Activated naive CD4-positive, alpha-beta T cell (primary cell): ENCODE measurements at places on chromosomes 11 and 22.

GRCh38 chr11:57345555-57346211, 7.5 kb downstream of the P2RX3 start:
- DNase-seq = peak; percentile 52

DNA sequence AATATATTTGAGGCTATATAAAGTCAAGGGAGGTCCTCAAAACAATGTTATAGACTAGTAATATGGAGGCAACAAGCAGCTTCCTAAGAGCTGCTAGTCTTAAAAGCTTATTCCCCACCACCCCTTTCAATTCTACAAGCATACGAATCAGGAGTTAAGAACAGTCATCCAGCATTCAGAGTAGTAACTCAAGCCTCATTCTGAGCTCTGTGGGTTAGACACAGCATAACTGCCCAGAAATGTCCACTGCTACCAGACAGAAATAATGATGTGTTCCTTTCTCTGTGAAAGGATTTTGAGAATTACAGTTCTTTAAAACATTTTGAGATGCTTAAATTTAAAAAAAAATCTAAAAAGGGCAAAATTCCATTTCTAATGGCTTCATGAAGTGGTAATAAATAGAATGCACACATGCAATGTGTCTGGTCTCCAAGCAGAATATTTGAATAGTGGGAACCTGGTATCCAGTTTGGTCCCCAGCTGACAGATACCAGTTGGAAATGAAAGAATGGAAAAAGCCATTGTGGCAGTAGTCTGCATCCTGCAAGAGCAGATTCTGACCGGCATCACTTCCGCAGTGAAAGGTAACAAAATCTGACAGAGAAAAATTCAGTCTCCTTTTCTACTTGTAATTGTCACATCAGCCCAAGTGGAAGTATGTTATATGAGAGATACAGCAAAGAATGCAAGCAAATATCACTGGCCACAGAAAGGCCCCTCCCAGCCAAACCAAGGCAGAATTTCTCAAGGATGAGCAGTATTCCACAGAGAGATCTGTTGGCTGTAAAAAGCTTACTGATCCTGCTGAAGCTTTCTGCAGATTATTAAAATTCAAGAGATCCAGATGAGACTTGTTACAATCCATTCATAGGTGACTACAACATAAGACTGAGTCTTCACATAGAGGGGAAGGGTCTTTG, 310.8 kb upstream of the PITPNB start:
- no peak for DNase-seq

DNA sequence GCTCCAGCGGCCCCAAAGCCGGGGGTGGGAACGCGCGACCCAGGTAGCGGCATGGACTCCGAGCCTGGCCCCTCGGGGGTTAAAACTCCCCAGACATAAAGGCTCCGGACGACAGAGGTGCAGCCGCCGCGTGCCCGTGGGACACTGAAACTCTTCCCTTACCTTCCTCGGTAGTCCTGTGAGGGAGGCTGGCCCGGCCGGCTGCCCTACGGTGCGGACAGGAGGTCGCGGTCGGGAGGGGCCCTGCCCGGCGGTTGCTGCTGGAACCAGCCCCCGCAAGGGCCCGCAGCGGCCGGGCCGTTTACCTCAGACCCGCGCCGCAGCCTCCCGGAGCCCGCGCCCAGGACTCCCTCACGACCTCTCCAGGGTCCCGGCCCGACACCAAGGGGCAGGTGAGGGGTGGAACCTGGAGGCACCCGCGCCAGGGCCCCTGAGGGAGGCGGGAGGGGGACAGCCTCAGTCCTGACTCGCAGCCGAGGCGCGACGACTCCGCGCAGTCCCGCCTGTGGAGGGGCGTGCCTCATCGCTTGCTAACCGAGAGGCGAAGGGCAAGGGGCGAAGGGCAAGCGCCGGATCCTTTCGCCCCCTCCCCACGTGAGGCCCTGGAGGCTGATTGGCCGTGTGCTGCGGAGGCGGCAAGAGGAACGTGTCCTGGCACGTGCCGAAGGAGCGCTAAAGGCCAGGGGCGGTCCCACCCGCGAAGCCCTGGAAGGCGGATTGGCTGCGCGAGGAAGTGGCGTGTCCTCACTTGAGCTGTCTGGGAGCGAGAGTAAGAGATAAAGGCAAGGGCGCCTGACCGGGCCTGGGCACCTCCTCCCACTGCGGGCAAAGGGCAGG, at the start of gene UPB1:
UPB1 (plus strand) TSS at position 805 of the 837 bp plus-strand sequence. CDS start 72 bp downstream, outside the sequence.
- DNase-seq = no peak

- DNase-seq = no peak
These were observed 662.6 kb downstream of the NTM start for GRCh38 chr11:132033051-132033450.

- DNase-seq = no peak
These were observed 17.7 kb downstream of the POLDIP3 start for GRCh38 chr22:42596863-42597530.

DNA sequence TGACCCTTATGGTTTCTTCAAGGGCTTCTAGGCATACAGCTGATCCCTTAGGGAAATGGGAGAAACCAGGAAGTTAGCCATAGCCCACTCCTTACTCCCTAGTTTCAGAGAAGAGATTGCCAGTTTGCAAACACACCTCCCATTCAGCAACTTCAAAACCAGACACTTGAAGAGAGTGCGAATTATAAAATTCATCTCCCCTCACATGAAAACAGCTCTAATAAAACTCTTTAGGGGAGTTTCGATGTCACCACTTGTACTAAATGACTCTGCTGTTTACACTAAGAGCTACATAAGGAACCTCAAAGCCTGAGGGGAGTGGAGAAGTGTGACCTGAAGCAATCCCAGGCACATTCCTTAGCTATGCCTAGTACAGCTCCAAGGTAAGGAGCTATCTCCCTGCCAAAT, 8.3 kb downstream of the LGR4 start:
- DNase-seq = no peak

- DNase-seq = no peak
These were observed 174.1 kb downstream of the FAM181B start for GRCh38 chr11:82559609-82560008.

DNA sequence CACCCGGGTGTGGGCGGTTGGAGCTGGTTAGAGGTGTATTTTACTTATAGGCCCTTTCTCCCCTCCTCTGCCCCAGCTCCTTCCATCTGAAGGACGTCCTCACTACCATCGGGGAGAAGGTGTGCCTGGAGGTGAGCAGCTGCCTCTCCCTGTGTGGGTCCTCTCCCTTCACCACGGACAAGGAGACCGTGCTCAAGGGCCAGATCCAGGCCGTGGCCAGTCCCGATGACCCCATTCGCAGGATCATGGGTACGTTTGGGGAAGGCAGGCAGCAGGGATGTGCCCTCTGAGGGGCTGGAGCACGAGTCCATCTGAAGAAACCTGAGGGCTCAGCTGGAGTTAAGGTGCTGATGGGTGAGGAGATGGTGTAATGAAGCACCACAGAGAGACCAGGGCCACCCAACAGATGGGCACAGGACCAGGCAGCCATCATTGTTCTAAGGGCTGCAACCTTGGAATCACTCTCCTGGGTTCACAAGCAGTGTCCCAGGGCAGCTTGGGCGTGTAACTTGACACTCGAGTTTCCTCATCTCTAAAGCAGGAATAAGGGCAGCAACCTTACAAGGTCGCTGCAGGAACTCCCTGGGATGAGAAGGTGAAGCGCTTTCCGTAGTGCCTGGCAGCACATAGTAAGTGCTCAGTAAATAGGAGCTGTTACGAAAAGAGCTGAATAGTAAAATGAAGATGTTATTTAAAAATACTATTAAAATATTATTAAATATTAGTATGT, 29.4 kb downstream of the TCP11L1 start:
- no peak for DNase-seq

DNA sequence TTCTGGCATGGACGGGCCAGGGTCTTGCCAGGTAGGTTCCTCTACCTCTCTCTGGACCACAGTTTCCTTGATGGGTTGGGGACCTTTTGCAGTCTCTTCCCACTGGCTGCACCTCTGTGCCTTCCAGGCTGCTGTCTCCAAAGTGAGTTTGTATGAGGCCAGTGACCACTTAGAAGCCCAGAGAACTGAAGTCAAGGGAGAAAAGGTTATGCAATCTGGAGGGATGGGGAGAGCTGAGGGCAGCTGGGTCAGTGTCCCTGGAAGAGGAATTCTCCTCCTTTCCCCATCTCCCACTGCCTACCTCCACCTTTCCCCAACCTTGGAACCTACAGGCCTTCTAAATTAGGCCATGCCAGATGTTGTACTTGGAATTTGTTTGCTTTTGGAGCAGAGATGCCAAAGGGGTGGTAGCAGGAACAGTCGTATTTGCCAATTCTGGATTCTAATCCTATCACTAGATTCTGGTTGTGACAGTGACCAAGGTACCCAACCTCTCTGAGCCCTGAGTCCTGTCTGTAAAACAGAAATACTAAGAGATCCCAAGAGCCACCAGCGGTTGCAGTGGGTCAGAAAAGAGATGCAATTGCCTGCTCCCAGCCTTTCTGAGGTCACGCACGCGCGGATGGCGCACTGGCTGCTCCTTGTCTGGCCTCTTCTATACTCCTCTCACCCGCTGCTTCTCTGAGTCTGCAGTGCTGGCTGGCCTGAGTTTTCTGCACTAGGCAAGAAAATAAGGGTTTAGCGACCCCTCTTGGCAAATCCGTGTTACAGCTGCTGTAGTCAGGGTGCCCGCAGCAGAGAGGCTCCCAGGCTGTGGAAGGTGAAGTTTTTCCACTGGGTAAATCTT, 10.7 kb upstream of the ACCSL start:
- DNase-seq = no peak

DNA sequence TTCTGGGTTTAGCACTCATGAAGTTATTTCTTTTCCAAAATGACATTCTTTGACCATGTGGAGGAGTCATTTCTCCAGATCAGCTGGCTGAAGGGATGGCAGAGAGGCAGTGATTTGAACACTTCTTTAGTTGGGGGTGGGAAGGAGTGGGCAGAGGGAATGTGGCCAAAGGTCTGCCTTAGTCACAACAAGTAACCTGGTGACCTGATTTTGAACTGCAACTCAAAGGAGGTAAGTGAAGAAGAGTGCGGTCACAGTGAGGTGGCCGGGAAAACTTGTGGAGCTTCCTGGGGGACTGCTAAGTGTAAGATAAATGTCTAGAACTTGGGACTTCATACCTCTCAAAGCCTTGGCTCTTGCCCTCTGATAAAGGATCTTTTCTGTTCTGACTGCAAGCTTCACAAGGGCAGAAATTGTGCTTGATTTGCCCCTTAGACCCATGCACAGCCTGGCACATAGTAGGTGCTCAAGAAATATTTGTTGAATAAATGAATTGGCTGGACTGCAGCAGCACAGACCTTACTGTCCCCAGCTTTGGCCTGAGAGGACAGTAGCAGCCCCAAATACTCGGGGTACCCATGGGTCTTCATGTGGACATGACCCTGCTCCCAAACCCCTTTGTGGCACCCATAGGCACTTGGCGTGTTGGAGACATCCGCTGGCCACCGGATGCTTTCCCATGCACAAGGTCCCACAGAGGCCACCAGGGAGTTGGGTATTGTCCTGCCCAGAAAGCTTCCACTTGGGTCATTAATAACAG, 99.0 kb upstream of the ALX4 start:
- no peak for DNase-seq

- DNase-seq = peak; percentile 49
These were observed 2.9 kb upstream of the BID start for GRCh38 chr22:17777005-17777716.

DNA sequence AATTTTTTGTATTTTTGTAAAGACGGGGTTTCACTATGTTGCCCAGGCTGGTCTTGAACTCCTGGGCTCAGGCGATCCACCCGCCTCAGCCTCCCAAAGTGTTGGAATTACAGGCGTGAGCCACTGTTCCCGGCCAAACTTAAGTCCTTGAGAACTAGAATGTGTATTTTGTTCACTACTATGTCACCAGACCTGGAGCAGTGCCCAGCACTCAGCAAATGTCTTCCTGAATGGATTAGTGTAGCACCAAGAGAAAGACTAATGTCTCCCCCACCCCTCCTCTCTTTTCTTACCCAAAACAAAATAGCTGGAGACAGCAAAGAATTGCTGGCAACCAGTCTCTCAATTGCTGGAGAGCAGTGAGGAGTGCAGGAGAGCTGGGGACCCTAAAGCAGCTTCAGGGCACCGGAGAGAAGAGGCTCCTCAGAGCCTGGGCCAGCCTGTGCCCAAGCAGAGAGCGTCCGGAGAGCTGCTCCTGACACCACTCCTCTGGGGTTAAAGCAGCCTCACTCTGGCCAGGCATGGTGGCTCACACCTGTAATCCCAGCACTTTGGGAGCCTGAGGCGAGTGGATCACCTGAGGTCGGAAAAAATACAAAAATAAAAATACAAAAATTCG, 14.9 kb downstream of the SLC25A18 start:
- no peak for DNase-seq

DNA sequence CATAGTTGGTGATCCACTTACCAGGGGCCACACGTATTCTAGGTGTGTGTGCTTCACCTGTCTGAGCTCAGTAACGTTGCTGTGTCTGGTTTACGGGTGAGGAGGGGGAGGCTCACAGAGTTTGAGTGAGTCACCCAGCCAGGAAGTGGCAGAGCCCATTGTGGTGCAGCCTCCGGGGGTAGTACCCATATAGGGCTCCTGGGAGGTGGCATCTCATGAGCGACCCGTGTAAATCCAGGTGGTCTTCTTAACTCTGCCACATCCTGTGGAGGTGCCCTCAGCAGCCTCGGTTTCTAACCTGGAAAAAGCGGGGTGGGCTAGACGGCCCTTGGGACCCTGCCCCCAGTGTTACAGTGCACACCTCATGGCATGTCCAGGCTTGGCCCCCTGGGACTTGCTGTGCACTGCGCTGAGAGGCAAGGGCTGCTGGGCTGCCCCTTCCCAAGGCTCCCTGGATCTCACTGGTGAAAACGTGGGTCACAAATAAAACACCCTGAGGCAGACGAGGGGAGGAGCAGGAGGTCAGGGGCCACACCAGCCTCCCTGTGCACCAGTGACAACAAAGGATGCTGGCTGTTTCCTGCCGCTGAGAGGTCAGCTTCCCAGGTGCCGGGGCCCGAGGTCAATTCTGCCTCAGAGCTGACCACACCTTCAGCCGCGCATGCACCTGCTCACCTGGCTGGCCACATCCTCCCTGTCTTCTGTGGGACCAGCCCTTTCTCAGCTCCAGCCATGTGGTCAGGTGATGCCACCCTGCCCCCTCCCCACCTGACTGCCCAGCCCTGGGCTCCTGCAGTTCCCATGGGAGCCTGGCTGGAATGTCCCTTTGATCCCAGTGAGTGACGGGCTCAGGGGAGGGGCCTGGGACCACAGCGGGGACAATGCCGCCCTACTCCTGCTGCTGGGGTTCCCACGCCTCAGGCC, 305.1 kb downstream of the CTTN start:
- no peak for DNase-seq

- no peak for DNase-seq
These were observed 19.9 kb upstream of the FAT3 start for GRCh38 chr11:92204731-92205130.
